ENCODE measurements at places on chromosomes 1 and 21. TPM values are rescaled to one million over a fixed set of nuclear protein-coding genes. Genes with fewer than 3 reads are reported as not detected.

The C1orf185 gene
- not detected for total RNA-seq

The OR2L13 gene
- total RNA-seq = not detected

The NFASC gene
- total RNA-seq = 0.71 TPM

The PRUNE1 gene
- 12.7 TPM for total RNA-seq

The ELAPOR1 gene
- 1.4 TPM for total RNA-seq

The SZRD1 gene
- total RNA-seq = 232 TPM

- no peak for DNase-seq
Measured at GRCh38 chr21:42545317-42545716, 31.7 kb downstream of the SLC37A1 start.

- DNase-seq = no peak
Measured at GRCh38 chr21:29704719-29705118, 235.1 kb downstream of the GRIK1 start.

- no peak for DNase-seq
Measured at GRCh38 chr1:3213730-3214129, 144.7 kb downstream of the PRDM16 start.

DNA sequence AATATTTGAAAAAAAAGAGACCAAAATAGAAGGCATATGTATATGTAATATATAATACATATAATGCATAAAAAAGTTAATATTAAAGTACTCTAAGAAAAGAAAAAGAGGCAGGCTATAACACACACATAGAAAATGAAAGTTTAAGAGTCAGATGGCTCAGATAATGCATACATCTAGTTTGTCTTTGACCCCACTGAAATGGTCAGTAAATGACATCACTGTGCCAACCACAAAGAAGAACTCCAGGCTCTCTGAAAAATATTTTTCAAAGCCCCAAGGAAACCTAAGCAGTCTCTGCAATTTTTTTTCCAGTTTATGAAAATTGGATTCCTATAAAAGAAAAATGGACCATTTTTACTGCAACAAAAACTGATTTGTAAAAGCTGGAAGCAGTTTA lies 55.4 kb upstream of the SCYL3 start:
- DNase-seq = no peak

DNA sequence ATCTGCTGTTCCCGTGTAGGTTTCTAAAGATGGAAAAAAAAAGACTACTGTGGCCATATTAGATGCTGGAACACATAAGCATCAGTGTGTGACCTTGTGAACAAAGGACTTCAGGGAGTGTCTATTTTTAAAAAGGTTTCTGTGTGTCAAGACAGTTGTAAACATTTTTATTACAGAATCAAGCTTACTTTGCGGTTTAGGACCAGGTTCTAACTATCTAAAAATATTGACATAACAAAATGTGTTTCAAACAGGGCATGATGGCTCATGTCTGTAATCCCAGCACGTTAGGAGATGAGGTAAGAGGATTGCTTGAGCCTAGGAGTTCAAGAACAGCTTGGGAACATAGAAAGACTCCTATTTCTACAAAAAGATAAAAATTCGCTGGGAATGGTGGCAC lies 7.1 kb upstream of the DDI2 start:
- DNase-seq = no peak

GRCh38 chr1:1371746-1372711 lies 3.0 kb downstream of the AURKAIP1 start:
- no peak for DNase-seq

DNA sequence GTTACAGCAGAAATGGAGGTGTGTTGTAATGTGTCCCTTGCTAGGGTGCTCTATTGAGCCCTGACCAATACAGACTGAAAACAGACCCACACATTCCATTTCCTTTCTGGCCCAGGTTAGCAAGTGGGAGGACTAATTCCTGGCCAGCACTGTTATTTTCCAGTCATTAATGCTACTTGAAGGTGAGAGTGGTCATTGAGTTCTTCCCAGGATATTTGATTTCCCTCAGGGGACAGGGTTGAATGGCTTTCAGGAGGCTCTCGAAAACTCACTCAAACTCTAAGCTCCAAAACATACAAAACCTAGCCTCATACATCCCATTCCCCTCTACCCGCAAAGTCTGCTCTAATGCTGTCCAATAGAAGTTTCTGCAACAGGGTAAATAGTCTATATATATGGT lies 6.2 kb downstream of the LRRC52 start:
- DNase-seq = no peak

DNA sequence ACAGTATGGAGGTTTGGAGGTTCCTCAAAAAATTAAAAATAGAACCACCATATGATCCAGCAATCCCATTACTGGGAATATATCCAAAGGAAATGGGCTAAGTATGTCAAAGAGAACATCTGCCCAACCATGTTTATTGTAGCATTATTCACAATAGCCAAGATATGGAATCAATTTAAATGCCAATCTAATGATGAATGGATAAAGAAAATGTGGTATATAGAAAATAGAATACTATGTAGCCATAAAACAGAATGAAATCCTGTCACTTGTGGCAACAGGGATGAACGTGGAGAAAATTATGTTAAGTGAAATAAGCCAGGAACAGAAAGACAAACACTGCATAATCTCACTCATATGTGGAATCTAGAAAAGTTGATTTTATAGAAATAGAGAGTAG lies 201.7 kb upstream of the AJAP1 start:
- DNase-seq = no peak

DNA sequence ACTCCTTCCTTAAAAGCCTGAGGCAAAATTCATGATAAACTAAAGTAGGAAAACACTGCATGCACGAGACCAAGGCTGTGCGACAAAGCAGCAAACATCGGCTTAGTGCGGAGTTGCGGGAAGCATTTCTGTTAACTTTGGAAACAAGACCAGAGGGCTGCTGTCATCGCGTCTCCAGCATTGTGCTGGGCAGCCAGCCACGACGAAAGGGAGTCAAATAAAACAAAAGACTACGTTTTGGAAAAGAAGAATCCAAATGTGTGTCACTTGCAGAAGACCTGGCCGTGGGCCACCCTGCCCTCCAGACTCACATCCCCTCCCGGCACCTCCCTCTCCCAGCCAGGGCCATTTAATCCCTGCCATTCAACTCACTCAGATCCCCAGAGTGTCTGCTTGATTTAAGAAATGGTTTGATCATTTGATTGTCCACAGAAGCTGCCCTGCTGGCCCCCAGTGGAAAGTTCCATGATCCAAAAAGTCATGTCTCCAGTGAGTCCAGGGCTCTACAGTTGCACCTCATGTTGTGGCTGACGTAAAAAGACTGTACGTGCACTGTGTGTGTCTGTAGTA lies 2.4 kb upstream of the KRTAP10-11 start:
- DNase-seq = no peak

DNA sequence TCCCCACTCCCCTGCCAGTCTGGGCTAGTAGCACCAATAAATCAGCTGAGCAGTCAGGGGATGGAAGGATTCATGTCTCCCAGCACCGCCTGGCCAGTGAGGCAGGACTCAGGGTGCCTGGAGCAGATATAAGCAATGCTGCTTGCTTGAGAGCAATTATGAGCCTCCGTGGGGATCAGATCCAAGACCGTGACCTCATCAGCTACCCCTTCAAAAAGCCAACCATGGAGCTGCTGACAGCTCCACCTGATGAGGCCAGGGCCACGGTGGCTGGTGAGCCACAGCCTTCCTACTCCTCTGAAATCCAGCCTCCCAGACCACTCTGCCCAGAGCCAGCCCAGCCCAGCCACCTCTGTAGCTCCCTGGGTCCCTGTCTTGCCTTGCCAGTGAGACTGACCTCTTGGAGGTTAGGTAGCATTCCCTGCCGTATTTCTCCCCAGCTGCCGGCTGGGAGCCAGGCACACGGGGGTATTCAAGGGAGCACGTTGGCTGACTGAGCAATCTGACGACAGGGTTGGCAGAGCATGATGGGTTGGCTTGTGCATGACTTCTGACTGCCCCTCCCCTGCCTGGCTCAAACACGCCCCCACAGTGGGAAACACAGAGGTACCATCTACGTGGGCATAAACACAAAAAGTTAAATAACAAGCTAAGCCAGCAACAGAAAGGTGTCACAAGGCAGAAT lies 28.4 kb downstream of the SYT2 start:
- no peak for DNase-seq

All from natural killer cell treated with Interleukin-12 subunit alpha and Interleukin-12 subunit beta and Interleukin-15 and Interleukin-18, amount 100 ng/mL, for 72 hours (primary cell).